ENCODE measurements at places on chromosomes 2 and 18. TPM values are rescaled to one million over a fixed set of nuclear protein-coding genes. Genes with fewer than 3 reads are reported as not detected.

DNA sequence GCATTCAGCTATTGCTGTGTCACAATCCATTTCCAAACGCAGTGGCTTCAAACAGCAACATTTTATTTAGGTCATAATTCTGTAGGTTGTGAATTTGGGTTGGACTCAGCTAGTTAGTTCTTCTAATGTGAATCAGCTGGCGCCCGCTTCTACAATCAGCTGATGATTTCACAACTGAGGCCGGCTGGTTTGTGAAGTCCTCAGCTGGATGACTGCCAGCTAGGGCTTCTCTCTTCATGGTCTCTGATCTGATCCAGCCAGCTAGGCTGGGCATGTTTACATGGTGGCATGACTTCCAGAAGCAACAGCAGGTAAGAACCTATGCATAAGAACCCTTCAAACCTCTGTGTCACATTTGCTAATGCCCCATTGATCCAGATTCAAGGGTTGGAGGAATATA is 172.0 kb downstream of the SLC4A10 start:
- H3K27ac ChIP-seq: no peak overlapping the region
- H3K4me1 ChIP-seq: no peaks in the 10 kb centered on the region
- peak; percentile 52 for DNase-seq

DNA sequence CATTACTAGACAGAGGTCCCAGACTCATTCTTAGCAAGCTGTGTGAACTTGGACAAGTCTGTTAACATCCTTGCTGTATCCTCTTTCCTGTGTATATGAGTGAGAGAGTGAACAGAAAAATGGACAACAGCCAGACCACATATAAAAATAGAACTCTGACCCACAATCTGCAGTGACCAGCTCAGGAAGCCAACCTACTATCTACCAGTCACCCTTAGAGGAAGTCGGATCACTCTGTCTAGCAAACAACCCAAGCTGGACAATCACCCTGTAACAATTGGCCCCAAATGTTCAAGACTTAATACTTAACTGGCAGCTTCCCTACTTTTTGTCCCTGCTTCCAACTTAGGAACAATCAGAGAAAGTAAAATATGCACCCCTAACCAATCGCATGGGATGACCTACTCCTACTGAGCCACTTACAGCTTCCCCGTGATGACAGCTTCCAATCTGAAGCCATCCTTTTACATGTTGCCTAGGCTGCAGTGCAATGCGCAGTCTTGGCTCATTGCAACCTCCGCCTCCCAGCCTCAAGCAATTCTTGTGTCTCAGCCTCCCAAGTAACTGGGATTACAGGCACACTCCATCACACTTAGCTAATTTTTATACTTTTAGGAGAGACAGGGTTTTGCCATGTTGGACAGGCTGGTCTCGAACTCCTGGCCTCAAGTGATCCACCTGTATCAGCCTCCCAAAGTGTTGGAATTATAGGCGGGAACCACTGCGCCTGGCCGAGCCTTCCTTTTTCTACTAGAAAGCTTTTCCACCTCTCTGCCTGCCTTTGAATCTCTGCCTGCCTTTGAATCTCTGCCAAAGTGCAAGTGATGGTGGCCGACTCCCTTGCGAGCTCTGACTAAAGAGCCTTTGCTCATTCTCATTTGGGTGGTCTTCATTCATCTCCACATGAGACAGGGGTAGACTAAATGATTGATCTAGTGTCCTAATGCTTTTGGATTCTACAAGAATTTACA is 158.3 kb upstream of the NDUFV2 start:
- H3K27me3 ChIP-seq: no peaks in the 10 kb centered on the region
- H3K27ac ChIP-seq: no peak overlapping the region
- H3K4me1 ChIP-seq: no peaks in the 10 kb centered on the region
- no peak for DNase-seq

DNA sequence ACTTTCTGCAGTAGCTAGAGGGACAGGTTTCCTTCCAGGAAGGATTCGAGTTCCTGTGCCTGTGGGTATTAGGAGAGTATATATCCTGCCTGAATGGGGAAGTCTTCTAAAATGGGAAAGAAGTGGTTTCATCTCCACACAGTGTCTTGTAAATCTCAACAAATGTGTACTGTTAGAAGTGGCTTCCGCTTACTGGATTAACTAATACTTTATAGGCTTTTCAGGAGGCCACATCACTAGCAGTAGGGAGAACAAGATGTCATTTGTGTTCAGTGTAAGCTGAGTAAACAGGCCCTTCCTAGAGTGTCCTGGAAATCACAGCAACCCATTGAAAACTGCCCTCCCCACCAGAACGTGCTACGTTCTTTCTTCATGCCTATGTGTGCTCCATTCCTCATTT is 12.5 kb upstream of the POLR1B start:
- H3K4me3 ChIP-seq: no peak overlapping the region
- DNase-seq: no peak

DNA sequence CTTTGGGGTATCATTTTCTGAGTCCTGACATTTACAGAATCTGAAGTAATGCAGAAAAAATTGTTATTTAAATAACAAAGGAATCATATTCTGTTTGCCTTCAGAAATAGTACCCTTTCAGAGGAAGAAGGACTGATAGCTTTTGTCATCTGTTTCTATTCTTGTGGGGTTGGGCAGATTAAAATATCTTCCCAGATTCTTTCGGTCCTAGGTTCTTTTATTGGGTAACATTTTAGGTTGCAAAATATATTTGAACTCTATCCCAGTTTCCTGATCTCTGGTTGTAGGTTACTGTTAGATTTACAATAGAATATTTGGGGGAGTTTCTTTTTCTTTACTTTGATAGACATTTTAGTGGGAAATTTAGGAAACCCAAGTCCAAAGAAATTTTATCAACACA is 550.5 kb downstream of the SPAG16 start:
- no peaks in the 10 kb centered on the region for H3K27me3 ChIP-seq
- H3K4me1 ChIP-seq: no peaks in the 10 kb centered on the region
- H3K4me3 ChIP-seq: no peak overlapping the region
- H3K36me3 ChIP-seq: no peaks in the 10 kb centered on the region
- DNase-seq: no peak

- no peak overlapping the region for H3K4me3 ChIP-seq
- no peaks in the 10 kb centered on the region for H3K27me3 ChIP-seq
- no peak overlapping the region for H3K27ac ChIP-seq
- no peak for DNase-seq
- peaks cover 5% of the 10 kb centered on the region for H3K4me1 ChIP-seq
- H3K36me3 ChIP-seq: no peaks in the 10 kb centered on the region
These were observed 428.4 kb upstream of the ZEB2 start for GRCh38 chr2:144948205-144948855.

DNA sequence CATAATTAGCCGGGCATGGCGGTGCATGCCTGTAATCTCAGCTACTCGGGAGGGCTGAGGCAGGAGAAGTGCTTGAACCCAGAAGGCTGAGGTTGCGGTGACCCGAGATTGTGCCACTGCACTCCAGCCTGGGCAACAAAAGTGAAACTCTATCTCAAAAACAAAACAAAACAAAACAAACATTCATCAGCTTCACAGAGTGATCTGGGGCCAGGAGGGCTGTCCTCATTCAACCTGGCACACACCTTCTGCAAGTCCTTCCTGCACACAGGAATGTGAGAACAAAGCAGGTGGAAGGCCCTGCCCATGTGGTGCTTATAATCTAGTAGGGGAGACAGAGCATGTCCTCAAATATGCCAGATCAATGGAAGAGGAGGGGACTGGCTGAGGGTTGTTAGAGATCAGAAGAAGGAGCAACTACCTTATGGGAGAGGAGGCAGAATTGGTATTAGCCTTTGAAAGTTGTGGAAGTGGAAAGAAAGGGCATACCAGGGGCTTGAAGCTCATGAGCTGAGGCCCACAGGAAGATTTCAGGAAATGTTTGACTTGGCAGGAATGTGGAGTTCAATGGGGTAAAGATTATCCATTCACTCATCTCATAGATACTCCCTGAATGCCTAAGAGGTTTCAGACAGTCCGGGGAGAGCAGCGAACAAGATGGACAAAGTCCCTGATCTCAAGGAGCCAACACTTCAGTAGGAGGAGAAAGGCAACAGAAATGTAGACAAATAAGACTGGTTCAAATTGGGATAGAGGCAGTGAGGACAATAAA is 155.3 kb upstream of the SIX3 start:
- H3K27me3 ChIP-seq: no peaks in the 10 kb centered on the region
- H3K36me3 ChIP-seq: no peaks in the 10 kb centered on the region
- DNase-seq: no peak
- no peak overlapping the region for H3K27ac ChIP-seq

GRCh38 chr2:144364944-144365738 is 154.8 kb downstream of the ZEB2 start:
- no peaks in the 10 kb centered on the region for H3K4me1 ChIP-seq
- no peaks in the 10 kb centered on the region for H3K36me3 ChIP-seq
- H3K27ac ChIP-seq: no peak overlapping the region
- no peak overlapping the region for H3K4me3 ChIP-seq
- no peaks in the 10 kb centered on the region for H3K27me3 ChIP-seq
- no peak for DNase-seq

GRCh38 chr18:10361660-10362059 is 92.8 kb upstream of the APCDD1 start:
- DNase-seq: no peak
- no peaks in the 10 kb centered on the region for H3K4me1 ChIP-seq
- H3K4me3 ChIP-seq: no peak overlapping the region

DNA sequence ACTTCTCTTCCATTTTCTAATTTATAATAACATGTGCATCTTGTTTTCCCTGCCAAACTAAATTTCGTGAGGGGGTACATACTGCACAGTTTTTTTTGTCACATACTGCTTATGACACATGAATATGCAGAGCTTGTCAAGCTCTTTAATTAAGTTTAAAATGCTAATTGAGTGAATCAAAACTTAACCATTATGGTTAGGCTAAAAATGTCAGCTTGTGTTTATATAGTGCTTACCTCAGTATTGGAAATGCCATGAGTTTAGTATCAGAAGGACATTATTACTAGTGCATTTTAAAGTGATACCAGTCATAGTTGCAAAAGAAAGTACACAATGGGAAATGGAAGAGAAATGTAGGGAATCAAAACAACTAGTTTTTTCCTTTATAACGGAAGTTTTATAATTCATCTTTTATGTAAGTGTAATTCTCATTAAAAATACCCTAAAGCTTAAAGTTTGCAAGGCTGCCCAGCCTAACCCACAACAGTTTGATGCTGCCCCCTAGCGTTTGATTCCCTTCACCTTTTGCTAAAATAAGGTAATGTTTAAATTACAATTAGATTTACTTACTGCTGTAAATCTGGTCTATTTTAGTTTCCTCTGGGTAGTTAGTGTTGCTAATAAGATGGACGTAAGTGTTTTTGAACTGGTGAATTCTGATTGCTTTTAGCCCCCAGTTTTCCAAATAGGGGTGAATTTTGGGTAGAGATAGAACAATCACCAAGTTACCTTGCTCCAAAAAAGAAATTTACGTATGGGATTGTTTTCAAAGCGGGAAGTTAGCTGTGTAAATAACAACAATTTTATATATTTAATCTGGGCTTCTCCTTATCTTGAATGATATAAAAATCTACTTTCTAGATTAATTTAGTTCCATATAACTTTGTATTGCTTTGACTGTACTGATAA is 3.2 kb downstream of the SLC39A10 start:
- H3K27ac ChIP-seq: no peak overlapping the region
- no peaks in the 10 kb centered on the region for H3K36me3 ChIP-seq
- DNase-seq: no peak
- no peaks in the 10 kb centered on the region for H3K27me3 ChIP-seq
- no peak overlapping the region for H3K4me3 ChIP-seq
- no peaks in the 10 kb centered on the region for H3K4me1 ChIP-seq

DNA sequence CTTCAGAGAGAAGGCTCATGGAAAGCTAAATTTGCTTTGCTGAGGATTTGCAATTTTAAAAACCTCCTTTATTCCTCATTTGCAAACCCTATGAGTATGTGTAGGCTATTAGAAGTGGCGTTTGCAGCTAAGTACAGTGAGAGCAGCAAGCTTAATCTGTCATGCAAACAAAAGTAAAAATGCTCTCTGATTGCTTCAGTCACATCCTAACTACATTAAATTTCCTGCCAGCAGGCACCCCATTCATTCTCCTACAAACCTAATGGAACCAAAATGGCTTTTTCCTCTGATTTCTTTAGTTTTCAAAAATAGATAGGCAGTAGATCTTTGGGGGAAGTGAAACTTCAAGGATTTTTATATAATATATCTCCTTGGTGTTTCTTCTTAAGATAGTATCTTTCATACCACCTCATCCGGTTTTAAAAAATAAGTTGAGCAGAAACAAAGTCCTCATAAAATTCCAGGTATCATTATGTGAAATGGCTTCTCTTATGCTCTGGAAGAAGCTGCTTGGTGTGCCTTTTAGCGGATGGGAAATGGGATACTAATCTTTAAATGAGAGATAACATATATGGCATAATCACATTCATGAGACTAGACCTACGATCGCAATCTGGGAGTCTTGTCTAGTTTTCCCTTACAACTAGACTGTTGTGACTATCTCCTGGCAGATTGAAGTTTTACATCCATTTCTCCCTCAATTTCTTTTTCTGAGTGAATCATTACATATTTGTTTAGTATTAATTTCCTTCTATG is 49.1 kb downstream of the CLIP4 start:
- H3K4me1 ChIP-seq: no peaks in the 10 kb centered on the region
- no peak for DNase-seq
- H3K27me3 ChIP-seq: no peaks in the 10 kb centered on the region
- no peak overlapping the region for H3K4me3 ChIP-seq

- no peaks in the 10 kb centered on the region for H3K27me3 ChIP-seq
- no peak overlapping the region for H3K27ac ChIP-seq
- H3K4me1 ChIP-seq: peaks cover 4% of the 10 kb centered on the region
- DNase-seq: no peak
- H3K36me3 ChIP-seq: no peaks in the 10 kb centered on the region
These were observed 184.4 kb downstream of the DYSF start for GRCh38 chr2:71637736-71638135.

GRCh38 chr2:35343135-35343534 is 1012.4 kb upstream of the CRIM1 start:
- H3K4me3 ChIP-seq: no peak overlapping the region
- no peaks in the 10 kb centered on the region for H3K27me3 ChIP-seq
- H3K36me3 ChIP-seq: no peaks in the 10 kb centered on the region
- no peak overlapping the region for H3K27ac ChIP-seq
- no peak for DNase-seq

The SNORC gene
- 1.7 TPM for total RNA-seq

The IL36RN gene
- not detected for total RNA-seq

The TMEM247 gene
- not detected for total RNA-seq

All from aorta (tissue), 5 donors.